Heart left ventricle (tissue), 16 donors: ENCODE measurements at places on chromosomes 3 and 15.
A peak's percentile ranks its signal among the peaks of the same experiment; 100 is the strongest.

DNA sequence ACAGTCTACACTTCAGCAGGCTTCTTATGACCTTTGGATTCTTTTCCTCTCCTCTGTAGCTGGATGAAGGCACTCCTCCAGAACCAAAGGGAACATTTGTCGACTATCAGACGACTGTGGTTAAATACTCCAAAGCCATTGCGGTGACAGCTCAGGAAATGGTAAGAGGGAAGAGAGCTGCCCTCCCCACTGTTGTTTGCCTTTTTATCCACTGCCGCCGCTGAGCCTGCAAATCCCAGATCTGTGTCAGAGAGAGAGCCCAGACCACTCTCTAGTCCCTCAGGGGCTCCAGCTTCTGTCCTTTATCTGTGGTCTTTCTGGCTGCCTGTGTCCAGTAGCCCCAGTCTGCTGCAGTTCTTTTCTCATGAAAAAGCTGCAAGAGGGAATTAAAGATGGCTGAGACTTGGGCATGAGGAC, 261.5 kb upstream of the TPM1 start:
- no peak for DNase-seq

DNA sequence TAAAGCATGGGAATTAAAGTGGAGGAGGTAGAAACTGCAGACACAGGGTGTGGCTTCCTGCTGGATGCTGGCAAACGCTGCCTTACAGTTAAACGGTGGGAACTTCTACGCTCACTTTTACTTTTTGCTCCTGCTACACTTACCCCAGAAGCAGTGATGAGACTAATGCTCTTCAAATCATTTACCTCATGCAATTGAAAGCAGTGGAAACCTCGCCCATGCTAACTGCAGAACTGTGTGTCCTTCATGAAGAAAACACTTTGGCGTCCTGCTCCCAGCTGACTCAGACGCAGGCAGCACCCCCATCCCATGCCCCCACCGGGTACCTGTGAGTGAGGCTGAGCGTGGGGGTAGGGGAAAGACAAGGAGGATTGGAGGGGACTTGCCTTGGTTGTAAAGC, 31.8 kb downstream of the UPK1B start:
- DNase-seq: no peak

DNA sequence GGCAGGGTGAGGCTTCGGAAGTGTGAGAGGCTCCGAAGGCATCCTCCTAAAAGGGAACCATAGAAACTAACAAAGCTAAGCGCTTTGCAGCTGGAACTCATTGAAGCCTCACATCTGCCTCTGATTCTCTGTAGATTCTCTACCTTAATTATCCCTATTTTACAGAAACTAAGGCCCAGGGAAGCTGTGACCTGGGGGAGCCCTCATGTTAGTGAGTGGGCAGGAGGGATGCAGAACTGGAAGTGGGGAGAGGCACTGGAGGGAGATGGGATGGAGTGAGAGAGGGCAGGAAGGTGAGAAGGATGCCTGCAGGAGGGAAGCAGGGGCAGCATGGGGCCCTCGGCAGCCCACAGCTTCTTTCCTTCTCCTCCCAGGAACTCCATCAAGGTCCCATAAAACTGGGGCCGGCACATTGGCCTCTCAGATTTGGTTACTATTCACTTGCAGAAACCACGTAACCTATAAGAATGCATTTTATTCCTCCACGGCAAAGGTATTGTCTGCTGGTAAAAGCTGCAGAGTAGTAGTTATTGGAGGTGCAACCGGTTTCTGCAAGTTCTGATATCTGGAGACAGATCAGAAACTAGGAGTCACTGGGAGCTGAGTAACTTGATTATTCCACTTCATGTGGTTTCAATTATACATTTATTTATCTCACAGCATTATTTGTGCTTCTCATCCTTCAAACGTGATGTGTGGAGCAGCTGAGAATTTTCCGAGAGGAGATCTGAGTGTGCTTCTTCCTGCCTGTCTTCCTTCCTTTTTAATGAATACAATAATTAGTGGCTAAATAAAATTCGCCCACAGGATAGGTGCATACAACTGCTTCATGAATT, 24.0 kb upstream of the CHCHD6 start:
- DNase-seq: no peak

GRCh38 chr3:142210144-142210543, 15.2 kb downstream of the GK5 start:
- DNase-seq: no peak

GRCh38 chr3:123194552-123194951, 7.2 kb upstream of the SEC22A start:
- DNase-seq: no peak

DNA sequence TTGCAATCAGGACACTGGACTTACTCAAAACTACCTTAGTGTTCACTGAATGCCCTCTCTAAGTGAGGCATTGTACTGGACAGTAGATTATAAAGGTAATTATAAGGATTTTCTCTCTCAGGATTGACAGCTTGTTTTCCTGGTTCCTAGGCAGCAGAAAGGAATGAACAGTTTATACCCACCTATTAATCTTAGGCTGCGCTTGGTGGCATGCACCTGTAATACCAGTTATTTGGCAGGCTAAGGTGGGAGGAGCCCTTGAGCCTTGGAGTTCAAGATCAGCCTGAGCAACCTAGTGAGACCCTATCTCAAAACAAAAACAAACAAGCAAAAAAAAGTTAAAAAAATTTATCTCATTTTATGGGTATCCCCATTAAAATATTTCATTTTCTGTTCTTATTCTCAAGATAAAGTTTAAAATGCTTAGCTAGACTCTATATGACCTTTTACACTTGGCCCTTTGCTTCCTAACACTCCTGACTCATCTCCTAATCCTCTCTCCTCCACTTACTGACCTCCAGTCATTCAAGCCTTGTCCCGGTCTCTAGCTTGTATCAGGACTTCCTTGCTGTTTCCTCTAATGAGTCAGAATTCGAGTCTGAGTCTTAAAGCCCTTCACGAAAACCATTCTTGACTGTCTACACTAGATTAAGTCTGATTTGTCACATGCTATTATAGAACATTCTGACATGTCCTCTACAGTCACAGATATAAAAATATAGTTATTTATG, 348.6 kb downstream of the NLGN1 start:
- no peak for DNase-seq

GRCh38 chr3:134392336-134392983, 18.2 kb upstream of the AMOTL2 start:
- peak; percentile 53 for DNase-seq

DNA sequence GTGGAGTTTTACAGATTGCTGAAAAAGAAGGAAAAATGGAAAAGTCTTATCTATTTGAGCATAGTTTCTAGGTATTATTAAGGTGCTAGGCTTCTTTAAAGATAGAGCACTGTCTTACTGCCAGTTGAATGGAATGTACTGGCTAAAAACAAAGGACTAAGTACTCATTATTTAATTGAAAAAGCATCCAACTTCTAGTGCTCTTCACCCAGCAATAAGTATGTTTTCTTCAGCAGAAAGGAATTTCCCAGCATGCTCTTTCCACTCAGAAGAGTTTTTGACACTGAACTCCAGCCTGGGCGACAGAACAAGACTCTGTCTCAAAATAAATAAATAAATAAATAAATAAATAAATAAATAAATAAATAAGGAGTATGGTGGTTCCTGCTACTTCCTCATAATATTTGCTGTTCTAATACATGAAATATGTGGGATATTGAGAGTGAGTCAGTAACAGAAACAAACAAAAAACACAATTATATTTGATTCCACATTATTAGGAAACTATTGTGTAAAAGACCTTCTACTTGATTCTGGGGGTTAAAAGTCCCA, 70.6 kb downstream of the ATP13A4 start:
- DNase-seq: no peak

GRCh38 chr15:48085591-48085930, 35.2 kb upstream of the SLC24A5 start:
- DNase-seq: no peak

- DNase-seq: no peak
Measured at GRCh38 chr15:45448066-45448915, 69.9 kb upstream of the GATM start.

DNA sequence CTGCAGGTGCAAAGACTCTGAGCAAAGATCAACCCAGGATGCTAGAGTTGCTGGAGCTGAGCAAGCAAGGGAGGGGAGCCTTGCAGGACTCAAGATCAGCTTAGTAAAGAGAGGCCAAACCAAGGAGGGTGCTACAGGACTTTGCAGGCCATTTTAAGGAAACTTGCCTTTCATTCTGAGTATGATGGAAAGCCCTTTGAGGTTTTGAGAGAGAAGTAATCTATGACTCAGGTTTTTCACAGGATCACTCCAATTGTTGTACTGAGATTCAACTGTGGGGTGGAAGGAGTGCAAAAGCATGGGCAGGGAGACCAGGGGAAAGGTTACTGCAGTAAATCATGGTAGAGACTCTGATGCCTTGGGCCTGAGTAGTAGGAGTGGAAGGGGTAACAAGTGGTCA, 260.4 kb upstream of the GPR149 start:
- no peak for DNase-seq

- no peak for DNase-seq
Measured at GRCh38 chr3:115657168-115657567, 33.9 kb downstream of the GAP43 start.

- DNase-seq: no peak
Measured at GRCh38 chr15:41492597-41493204, 973 bp upstream of the ITPKA start.

GRCh38 chr3:159953325-159954085, 35.1 kb upstream of the IL12A start:
- no peak for DNase-seq

DNA sequence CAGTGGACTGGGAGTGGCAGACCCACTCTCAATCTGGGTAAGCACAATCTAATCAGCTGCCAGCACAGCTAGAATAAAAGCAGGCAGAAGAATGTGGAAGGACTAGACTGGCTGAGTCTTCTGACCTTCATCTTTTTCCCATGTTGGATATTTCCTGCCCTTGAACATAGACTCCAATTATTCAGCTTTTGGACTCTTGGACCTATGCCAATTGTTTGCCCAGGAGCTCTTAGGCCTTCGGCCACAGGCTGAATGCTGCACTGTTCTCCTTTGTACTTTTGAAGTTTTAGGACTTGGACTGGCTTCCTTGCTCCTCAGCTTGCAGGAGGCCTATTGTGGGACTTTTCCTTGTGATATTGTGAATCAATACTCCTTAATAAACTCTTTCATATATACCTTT, 477.7 kb upstream of the ZNF385D start:
- DNase-seq: no peak

DNA sequence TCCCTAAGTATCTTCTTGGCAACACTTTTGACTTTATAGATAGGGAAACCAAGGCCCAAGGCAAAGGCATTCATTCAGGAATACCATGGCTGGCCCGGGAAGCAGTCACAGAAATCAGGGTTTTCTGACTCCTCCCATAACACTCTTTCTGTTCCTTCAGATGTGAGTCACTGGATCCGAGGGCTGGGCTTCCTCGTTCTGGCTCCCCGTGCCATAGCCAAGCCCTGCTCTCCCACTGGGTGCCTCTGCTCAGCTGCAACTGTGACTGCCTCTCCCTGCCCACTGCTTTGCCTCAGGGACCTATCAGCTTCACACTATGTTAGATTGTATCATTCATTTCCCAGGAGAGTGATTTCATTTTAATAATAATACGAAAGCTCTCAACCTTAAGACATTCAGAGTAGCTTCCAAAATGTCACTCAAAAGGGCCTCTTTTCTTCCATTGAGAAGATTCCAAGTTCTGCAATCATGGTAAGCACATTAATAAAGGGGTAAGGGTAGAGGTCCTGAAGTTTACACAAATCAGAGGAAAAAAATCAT, 50.2 kb downstream of the GABRB3 start:
- DNase-seq: no peak

DNA sequence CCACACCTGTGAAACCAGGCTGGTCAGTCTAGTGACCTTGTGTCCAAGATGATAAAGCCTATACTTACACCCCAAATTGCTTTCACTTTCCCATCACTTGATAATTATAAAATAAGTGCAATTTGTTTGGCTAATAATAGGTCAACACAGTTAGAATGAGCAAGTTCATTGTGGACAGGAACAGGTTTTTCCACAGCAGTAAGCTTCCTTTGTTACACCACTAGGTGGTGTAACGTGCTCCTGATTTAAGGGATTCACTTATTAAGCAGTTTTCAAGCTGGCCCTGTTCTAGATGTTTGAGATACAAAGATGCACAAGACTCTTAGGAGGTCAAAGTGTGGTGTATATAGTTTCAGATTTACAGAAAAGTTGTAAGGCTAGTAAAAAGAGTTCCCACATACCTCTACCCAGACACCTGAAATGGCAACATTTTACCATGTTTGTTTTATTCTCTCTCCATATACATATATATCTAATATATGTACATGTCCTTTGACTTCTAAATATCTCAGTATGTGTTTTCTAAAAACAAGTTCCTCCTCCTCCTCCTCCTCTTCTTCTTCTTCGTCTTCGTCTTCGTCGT, 6.8 kb upstream of the MFSD1 start:
- DNase-seq: no peak

DNA sequence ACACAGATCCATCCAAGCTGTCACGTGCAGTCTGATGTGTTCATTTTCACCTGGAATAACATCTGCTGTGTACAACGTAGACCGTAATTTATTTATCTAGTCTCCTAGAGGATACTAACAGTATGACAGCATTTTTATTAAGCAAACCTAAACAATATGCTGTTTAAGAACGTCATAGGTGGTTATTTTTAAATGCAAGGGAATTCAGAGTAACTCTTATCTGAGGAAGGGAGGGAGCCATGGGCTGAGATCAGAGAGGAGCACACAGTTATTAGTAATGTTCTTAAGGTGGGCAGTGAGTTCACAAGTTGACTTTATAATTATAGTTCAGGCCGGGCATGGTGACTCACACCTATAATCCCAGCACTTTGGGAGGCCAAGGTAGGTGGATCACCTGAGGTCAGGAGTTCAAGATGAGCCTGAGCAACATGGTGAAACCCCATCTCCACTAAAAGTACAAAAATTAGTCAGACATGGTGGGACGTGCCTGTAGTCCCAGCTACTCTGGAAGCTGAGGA, 193.6 kb downstream of the UACA start:
- no peak for DNase-seq

DNA sequence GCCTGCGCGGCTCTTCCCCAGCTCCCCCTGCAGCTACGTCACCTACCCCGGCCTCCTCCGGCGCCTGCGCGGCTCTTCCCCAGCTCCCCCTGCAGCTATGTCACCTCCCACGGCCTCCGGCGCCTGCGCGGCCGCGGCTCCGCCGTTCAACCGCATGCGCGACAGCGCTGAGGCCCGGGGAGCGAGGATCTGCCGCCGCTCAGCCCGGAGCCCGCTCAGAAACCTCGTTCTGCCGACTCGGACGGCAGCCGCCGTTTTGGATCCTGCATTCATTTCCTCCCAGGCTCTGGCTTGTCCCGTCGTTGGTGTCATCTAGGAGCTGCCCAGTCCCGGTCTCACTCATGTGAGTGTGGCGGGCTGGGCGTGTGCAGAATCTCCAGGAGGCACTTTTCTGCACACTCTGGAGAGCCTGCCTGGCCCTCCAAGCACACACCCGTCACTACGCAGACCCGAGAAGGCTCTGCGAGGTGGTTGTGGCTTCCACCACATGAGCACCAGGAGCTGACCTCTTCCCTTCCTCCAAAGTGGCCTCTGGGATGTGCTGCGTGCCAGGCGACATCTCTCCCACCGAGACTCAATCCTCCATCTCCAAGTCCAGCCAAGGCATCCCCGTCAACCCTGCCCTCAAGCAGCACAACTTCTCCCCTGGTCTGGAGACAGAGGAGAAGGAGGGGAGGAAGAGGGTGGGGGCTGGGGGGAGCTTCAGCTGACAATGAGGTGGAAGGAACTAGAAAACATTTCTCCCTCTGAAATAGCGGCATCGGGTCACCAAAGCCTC, 165.3 kb downstream of the CHSY1 start:
- peak; percentile 57 for DNase-seq

- no peak for DNase-seq
Measured at GRCh38 chr15:38297623-38298388, 45.2 kb downstream of the SPRED1 start.

GRCh38 chr15:74651242-74651741, 35.7 kb downstream of the CLK3 start:
- DNase-seq: no peak

GRCh38 chr3:60383345-60383744, 867.9 kb downstream of the FHIT start:
- no peak for DNase-seq
